ENCODE measurements at places on chromosomes 3 and 15.

DNA sequence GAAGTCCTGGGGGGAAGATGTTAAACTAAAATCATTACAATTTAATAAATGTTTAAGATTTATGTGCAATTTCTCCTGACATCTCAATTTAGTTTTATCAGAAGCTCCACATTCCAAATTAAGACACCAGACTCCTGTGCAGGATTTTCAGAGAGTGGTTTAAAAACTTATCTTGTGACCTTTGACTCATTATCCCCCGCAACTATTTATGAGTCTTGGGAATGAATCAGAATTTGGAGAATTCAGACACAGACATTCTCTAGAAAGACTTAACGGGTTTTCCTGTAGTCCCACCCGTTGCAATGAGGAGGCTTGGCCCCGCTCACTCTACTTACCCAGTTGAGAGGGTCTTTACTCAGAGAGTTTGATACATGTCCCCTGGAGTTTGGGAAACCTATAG lies 7.1 kb downstream of the OR5K2 start:
- no peak for DNase-seq

GRCh38 chr3:8970971-8971589 lies 7.8 kb upstream of the RAD18 start:
- peak; percentile 91 for DNase-seq

DNA sequence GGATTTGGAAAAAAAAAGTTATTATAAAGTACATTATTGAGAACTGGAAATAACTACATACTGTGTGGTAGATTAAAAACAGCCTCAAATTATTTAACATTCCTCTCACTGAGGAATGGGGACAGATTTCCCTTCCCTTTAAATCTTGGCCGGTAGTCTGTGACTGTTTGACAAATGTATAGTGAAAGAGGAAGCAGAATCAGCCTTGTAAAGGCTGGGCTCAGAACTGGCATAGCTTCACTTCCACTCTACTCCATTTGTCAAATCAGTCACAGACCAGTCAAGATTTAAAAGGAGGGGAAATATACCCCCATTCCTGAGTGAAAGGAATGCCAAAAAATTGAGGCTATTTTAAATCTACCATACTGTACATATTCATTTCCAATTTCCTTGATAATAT lies 18.2 kb upstream of the B4GALT4 start:
- no peak for DNase-seq

DNA sequence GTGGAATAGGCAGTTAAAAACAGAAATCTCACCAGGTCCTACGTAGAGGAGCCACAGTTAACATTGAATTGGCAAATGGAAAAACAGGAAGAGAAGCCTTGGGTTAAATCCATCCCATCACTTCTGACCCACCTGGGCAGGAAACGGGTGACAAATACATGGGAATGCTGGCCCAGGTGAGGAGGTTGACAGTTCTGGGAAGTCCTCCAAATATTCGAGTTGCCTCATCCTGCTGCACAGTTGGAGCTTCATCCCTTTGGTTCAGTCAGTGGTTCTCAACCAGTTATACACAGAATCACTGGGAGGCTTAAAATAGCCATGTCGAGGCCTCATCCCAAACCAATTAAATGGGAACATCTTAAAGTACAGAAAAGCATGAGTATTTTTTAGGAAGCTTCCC lies 5.3 kb downstream of the MYZAP start:
- no peak for DNase-seq

GRCh38 chr3:49469037-49469935 lies 781 bp upstream of the DAG1 start:
- peak; percentile 45 for DNase-seq

DNA sequence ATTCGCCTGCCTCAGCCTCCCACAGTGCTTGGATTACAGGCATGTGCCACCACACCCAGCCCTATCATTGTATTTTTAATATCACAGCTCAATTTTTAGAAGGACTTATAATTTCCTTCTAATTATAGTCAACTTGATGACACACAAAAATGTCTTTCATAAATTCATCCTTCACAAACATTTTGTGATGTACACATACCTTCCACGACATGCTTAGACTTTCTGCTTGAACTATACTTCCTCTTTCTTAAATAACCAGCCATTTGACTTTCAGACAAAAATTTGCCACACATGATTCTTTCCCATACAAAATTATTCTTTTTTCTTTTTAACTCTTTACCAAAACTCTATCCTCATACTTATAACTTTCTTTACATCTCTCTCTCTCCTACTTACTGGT lies 48.4 kb upstream of the CCK start:
- no peak for DNase-seq

GRCh38 chr3:143265501-143266070 lies 146.0 kb downstream of the CHST2 start:
- DNase-seq, result no peak

DNA sequence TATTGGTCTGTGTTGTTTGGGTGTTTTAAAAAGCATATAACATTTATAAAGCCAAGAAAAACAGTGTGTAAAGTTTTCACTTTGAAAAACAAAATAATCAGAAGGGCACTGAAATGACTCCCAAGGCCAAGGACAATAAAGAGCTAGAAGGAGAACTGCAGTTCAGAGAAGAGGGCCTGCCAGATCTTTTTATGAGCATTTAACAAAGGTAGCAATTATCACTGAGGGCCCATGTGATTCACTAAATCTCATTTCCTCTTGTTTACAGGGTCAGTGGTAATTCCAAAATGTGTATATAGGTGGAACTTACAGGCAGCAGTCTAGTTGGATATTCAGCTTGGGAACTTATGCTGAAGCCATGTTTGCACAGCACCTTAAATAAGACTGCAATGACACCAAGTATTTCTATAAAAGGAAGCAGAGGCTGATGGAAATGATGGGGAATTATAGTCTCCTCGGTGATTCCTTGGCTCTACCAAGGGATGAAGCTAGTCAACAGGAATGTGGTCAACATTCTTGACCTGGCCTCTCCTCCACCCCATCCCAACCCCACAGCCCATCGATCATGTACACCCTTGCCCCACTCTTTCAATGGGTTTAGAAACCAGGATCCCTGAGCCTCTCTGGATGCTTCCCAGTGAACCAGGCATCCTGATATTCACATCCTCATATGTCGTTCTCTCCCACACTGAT lies 54.4 kb upstream of the THUMPD3 start:
- no peak for DNase-seq

GRCh38 chr3:128402319-128402718 lies 64.4 kb downstream of the DNAJB8 start:
- no peak for DNase-seq

DNA sequence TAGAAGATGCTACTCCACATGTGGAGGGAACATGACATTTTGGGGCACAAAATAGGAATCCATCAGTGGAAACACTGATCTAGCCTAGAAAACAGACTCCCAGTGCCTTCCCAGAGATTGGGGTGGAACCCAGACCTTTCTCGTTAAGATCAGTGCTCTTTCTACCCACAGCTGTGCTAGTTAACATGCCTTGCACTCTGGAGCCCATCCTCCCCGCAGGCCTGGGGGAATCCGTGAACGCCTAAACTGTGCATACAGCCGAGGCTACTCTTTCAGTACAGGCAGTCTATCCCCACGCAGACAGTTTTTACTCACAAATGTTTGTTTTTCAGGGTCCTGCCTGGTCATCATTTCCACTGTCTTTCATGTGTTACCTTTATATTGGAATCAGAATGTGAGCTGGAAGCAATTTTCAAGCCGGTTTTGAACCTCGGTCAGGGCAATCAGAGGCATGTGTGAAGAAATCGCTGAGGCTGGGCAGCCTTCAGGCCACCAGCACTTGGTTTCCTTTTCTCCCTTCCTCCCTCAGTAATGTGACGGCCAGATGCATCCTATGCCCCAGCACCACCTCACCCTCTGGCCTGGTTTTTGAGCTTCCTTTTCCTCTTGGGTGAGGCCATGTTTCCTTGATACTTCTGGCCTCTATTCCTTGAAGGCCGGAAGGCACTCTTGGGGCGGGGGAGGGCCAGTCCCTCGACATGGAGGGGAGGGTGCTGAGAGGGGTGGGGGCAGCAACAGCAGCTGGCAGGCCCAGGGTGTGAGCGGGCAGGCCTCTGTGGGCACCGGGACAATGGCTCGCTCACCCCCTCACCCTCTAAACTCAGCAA lies 123.6 kb upstream of the GALNT15 start:
- no peak for DNase-seq

GRCh38 chr3:129620828-129621559 lies 14.5 kb upstream of the PLXND1 start:
- DNase-seq, result no peak

GRCh38 chr3:161548301-161548700 lies 51.7 kb downstream of the OTOL1 start:
- no peak for DNase-seq

GRCh38 chr3:125470671-125471070 lies 49.3 kb downstream of the SNX4 start:
- DNase-seq, result no peak

- DNase-seq, result no peak
Measured at GRCh38 chr15:99466701-99467337, 99.0 kb upstream of the MEF2A start.

DNA sequence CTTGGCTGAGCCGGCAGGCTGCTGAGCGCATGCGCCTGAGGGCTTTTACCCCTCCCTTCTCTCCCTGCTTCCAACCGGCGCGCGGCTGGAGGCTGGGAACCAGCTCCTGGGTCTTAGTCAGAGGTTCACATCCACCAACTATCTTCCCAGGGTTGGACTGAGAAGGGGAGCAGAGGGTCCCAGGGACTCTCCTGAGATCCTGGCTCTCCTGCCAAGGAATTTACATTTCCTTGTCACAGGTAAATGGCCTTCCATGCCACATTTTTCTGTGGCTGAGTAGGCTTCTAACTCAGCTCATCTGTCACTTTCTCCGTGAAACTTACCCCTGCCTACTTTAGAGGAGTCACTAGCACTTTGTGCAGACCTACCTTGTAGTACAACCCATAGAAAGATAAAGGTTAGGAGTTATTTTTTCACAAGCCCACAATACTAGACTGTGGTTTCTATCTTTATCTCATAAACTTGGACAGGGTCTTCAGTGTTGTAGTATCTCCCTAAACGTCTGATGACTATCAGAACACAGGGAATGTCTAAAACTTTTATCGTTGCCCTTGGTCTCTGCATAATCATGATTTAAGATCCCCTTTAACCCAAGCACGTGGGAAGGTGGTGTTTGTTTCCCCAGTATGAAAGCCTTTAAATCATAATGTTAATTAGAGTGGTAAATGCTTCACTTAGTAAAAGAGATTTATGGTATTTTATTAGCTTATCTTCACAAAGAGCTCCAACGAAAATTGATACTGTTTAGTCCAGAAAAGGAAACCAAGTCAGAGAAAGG lies 638 bp upstream of the TBC1D5 start:
- DNase-seq, result no peak

- no peak for DNase-seq
Measured at GRCh38 chr3:53577506-53577905, 83.1 kb downstream of the CACNA1D start.

- DNase-seq, result peak; percentile 4
Measured at GRCh38 chr15:100022391-100022790, 289.2 kb upstream of the LYSMD4 start.

DNA sequence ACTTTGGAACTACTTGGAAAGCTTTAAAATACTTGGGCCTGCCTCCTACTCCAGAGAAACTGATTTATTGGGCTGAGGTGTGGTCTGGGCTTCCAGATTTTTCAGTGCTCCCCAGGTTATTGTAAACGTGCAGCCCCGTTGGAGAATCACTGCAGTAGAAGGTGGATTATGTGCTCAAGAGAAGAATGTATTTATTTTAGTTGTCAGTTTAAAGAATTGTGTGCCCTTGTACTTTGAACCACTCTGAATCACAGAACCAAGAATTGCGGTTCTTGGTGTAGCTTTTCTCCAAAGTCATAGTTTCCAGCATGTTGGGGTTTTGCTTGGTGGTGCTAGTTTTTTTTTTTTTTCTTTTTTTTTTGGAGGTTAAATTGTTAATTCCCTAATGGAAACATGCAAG lies 1.6 kb downstream of the TATDN2 start:
- no peak for DNase-seq

DNA sequence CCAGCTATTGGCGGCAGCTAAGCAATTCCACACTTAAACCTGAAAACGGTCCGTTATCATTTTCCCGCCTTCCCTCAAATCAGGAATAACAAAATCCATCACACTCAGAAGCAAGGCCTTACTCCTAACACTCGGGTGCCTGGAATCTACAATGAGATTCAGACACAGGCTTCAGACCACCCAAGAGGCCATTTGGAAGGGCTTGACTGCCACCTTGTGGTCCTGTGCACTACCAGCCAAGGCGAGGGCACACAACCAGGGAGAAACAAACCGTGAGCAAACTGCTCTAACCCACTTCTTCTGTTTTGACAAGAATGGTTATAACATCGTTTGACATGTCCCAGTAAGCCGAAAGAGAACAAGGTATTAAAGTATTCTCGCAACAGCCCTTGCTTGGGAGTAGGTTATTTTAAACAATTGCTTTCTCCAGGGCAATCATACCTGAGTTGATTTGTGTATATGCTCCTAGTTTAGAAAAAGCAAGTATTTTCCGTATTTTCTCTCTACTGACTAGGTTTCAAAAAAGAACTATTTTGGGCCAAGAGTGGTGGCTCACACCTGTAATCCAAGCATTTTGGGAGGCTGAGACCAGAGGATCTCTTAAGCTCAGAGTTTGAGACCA lies 40.1 kb upstream of the TAFA4 start:
- DNase-seq, result peak; percentile 85

DNA sequence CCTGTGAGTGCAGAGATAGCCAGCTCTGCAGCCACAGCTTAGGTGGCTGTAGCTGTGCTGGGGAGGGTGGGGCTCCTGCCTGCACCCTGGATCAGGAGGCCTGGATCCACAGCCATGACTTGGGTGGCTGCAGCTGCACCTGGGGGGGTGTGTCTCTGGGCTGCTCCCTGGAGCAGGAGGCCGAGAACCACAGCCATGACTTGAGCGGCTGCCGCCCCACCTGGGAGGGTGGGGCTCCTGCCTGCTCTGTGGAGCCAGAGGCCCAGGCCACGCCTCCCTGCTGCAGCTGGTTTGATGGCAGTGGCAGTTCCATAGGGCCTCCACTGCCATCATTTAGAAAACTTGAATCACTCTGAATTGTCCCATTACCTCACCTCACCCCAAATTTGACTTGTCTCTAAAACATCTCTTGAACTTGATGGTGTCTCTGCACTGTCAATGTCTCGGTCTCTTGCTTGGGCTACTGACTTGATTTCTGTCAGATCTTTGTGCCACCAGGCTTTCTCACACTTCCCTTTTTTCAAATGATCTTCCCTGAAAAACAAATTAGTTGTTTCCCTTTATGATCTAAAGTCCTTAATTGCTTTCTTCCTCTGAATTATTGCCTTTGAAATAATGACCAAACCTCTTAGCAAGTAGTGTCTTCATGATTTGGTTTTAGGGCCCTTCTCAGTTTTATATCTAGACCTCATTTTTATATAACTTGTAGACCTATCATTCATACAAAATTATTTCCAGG lies 313.2 kb upstream of the MME start:
- no peak for DNase-seq

GRCh38 chr3:64957408-64958198 lies 269.8 kb upstream of the ADAMTS9 start:
- peak; percentile 60 for DNase-seq

DNA sequence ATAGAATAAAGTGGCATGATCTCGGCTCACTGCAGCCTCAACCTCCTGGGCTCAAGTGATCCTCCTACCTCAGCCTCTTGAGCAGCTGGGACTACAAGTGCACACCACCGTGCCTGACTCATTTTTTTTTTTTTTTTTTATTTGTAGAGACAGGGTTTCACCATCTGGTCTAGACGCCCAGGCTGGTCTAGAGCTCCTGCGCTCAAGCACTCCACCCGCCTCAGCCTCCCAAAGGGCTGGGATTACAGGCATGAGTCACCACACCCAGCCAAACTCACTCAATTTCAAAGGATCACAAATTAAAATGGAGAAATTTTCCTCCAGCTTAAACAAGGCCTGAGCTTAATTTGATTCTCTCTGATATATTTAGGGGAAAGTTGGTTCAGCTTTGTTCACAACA lies 27.3 kb upstream of the NMB start:
- DNase-seq, result no peak
